ENCODE measurements at places on chromosomes 13 and 19. TPM values are rescaled to one million over a fixed set of nuclear protein-coding genes. Genes with fewer than 3 reads are reported as not detected.

ALDH16A1 gene
- total RNA-seq: 22.6 TPM

PIK3R2 gene
- total RNA-seq: 13.6 TPM

S1PR5 gene
- 0.23 TPM for total RNA-seq

ZNF541 gene
- total RNA-seq: 0.31 TPM

FBXO17 gene
- 0.10 TPM for total RNA-seq

SLC10A2 gene
- total RNA-seq: not detected

SLC1A6 gene
- total RNA-seq: not detected

SMIM44 gene
- not detected for total RNA-seq

DNA sequence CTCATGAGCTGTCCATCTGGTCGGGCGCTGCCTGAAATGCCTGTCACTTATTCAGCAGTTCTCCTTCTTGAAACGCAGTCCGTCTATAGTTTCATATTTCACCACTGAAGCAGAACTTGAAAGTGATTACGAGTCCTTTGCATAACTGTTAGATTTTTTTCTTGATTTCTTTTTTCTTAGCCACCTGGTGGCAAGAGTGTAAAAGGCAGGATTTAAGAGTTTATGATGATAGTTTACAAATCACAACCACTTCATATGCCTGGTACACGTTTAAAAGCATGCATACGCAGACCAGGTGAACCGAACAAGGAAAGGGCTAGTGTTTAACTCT is 45.8 kb downstream of the GGACT start:
- no peak for DNase-seq

DNA sequence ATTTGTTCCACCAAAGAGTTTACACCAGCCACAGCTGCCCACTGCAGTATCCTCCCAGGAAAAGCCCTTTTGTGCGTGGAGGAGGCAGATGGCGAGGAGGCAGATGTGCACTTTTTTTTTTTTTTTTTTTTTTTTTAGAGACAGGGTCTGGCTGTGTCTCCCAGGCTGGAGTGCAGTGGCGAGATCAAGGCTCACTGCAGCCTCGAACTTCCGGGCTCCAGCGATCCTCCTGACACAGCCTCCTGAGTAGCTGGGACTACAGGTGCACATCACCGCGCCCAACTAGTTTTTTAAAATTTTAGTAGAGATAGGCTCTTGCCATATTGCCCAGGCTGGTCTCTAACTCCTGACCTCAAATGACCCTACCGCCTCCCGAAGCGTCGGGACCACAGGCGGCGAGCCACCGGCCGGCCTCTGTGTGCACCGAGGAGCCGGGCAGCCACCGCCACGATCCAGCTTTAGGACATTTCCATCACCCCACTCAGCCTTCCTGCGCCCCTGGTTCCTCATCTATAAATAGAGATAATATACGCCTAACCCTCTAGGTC is 563 bp upstream of the PDCD5 start:
- DNase-seq: no peak

DNA sequence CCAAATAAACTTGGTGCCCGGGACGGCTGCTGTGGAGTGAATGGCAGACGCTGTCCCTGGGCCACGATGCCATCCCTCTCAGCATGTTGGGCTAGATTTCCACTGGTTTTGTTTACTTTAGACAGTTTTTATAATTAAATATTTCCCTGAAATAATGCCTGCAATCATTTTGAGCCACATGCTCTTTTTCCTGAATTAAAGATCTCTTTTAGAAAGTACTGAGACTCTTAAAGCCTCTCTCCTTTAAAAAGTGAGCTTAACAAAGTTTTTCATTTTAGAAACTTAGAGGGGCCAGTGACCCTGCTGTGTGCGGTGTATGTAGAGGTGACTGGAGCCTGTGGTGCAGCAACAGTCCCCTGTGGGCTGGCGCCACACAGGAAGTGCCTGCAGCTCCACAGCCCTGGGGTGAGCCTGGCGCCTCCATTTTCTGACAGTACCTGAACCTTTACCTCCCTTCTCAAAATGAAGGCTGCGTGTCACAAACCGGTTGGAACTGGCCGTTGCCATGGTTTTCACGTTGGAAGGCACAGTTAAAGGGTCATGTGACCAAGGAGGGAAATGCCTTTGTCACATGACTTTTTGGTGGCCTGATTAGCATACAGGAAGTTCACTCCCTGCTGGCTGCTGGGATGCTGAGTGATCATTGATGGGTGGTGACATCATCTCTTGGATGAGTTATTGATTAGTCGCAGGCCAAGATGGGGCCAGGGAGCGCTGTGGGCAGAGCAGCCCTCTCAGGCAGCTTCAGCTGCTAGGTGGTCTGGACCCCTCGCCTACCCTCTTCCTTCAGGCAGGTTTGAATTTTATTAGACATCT is 26.3 kb downstream of the TSSK6 start:
- peak; percentile 91 for DNase-seq

GRCh38 chr13:26721251-26722121 is 39.1 kb downstream of the GPR12 start:
- DNase-seq: peak; percentile 22

GRCh38 chr19:5025027-5025426 is 56.1 kb downstream of the KDM4B start:
- no peak for DNase-seq

DNA sequence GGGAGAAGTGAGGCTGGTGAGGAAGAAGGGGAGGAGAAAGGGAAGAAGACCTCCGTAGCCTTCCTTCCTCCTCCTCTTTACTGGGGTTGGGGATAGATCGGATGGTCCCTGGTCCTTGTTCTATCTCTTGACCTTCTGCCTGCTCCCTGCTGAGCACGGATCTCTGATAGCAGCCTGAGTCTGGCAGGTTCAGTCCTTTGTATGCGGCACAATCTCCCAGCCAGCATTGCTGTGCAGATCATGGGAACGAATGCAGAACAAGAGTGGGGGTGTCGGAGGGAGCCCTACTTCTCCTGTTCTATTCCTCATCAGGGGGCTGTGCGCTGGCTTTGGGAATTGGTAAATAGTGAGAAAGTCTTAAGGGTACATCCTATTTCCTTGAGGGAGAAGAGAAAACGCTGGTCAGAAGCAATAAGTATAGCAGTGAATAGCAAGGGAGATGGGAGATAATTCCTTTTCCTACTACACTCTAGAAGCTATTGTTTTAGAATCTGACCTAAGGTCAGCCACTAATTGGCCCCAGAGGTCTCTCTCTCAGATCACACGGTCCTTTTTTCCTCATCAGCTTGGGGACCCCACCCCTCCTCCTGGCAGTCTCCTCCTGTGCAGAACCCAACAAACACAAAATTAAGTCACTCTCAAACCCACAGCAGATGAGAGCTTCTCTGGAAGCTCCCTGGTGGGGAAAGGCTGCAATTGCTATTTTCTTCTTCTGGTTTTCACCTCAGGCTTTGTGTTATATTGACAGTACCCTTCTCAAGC is 41.0 kb downstream of the KL start:
- no peak for DNase-seq

GRCh38 chr19:18097217-18097992 is at the start of gene MAST3:
Gene MAST3, plus strand, starts transcription at chr19:18097778. Its CDS starts 15 bp downstream, at chr19:18097793.
- DNase-seq: peak; percentile 95

DNA sequence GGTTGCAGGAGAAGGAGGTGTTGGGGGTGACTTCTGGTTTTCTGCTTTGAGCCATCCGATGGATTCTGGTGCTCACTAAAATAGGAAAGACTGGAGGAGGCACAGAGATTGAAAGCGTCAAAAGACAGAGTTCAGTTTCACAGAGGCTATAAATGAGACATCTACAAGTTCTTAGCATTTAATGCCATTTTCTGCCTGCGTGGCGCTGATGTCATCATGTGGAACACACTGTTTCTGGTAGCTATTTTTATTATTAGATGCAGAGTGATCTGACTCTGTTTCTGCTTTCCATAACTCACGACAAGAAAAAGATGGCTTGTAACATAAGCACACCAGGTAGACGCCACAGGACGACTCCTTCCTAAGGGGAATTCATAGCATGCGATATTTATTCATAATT is 3.3 kb upstream of the SLC39A3 start:
- no peak for DNase-seq

DNA sequence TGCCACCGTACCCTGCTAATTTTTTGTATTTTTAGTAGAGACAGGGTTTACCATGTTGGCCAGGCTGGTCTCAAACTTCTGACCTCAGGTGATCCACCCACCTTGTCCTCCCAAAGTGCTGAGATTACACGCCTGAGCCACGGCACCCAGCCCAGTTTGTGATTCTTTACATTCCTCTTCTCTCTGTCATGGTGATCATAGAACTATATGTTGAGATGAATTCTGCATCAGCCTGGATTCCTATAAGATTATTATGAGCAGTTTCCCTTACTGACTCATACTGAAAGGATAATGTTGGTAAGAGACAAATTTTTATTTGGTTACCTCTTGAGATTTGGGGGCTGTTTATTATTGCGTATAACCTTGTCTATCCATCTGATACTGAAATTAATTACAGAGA is 121.5 kb upstream of the CSNK1A1L start:
- DNase-seq: no peak

- DNase-seq: no peak
Observed at GRCh38 chr13:71634182-71634581, 232.8 kb downstream of the DACH1 start.

- no peak for DNase-seq
Observed at GRCh38 chr13:58994077-58994476, 1169.7 kb downstream of the DIAPH3 start.

- no peak for DNase-seq
Observed at GRCh38 chr13:48818495-48819356, 157.0 kb upstream of the FNDC3A start.

DNA sequence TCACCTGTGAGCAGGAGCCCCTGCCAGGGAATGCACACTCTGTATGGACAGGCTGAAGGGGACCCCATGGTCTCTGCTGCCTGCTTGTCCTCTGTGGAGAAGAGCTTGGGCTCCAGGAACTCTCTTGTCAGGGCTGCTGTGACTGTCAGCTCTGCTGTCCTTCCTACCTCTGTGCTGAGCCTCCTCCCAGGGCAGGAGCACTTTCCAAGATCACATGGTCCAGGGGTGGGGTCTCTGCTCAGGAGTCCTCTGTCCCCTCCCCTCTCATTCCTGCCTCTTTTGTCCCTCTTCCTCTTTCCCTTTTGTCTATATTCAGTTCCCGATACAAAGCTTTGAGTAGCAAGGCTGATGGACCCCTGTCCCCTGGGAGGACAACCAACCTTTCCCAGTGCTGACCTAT is at the start of gene CEACAM7:
CEACAM7 (minus strand) TSS at position 173 of the 400 bp plus-strand sequence; CDS start at position 68, 105 bp downstream.
- no peak for DNase-seq

GRCh38 chr19:49216071-49216470 is 58.5 kb downstream of the TRPM4 start:
- no peak for DNase-seq

- no peak for DNase-seq
Observed at GRCh38 chr13:26216042-26216441, 6.1 kb downstream of the RNF6 start.

- no peak for DNase-seq
Observed at GRCh38 chr19:16519230-16519687, 23.0 kb downstream of the CHERP start.

DNA sequence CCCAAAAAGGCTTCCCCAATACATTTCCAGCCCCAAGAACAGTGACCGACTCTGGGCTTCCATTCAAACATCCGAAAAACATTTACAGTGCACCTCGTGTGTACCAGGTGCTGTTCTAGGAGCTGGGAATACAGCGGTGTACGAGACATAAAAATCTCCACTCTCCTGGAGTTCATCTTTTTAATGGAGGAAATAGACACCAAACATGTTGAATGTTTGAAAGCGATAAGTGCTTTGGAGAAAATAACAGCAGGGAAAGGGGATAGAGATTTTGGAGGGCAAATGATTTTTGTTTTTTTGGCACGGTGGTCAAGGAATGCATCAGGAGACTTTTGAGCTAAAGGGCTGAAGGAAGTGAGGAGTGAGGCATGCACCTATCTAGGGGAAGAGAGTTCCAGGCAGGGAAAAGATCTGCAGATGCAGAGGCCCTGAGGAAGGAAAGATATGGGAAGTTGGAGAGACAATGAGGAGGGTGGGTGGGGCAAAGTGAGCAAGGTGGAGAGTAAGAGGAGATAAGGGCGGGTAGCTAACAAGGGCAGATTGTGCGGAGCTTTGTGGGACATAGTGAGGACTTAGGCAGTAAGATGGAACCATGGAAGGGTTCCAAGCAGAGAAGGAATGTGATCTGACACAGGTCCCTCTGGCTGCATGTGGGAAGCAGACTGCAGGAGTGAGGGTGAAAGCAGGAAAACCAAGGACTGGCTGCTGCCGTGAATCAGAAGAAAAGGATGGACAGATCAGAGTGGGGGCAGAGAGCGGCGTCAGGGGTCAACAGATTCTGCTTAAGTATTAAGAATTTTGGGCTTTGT is 703 bp upstream of the FBL start:
- no peak for DNase-seq

DNA sequence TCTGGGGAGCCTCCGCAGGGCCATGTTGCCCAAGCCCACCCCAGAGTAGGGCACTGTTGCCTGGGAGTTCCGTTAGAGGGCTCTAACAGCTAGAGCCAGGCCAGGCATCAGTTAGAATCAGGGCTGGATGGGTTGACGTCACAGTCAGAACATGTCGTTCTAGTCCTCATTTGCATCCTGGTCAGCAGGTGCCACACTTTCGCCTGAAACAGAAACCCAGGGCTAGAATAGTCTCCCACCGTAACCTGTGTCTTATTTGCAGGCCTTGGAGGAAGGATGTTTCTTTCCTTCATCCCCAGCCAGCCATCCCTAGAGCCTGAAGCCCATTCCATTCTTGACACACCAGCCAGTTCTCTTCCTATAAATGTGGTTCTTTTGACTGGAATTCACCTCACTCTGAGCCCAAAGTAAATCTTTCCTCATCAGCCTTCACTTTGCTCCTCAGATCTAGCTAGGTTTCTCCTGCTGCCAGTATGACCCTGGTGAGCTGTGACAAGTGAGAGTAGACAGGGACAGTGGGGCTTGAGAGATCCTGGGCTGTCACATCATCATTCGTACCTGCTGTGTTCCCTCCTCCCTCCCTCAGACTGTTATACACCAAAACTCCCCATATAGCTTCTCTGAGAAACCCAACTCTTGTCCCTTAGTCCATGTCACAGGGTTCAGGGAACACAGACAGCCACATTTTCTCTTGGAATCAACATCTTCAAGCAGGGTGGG is 12.2 kb upstream of the CCDC97 start:
- DNase-seq: no peak

Measured in activated naive CD4-positive, alpha-beta T cell treated with anti-CD3 and anti-CD28 coated beads, Interleukin-2, amount 50 U/mL, for 72 hours (primary cell).